Iris pigment epithelial cell (primary cell): ENCODE measurements at places on chromosomes 1 and 21.

GRCh38 chr1:64811131-64811530 is 66.3 kb downstream of the RAVER2 start:
- DNase-seq = no peak

- peak; percentile 54 for DNase-seq
Measured at GRCh38 chr1:242467556-242468145, 56.8 kb downstream of the PLD5 start.

DNA sequence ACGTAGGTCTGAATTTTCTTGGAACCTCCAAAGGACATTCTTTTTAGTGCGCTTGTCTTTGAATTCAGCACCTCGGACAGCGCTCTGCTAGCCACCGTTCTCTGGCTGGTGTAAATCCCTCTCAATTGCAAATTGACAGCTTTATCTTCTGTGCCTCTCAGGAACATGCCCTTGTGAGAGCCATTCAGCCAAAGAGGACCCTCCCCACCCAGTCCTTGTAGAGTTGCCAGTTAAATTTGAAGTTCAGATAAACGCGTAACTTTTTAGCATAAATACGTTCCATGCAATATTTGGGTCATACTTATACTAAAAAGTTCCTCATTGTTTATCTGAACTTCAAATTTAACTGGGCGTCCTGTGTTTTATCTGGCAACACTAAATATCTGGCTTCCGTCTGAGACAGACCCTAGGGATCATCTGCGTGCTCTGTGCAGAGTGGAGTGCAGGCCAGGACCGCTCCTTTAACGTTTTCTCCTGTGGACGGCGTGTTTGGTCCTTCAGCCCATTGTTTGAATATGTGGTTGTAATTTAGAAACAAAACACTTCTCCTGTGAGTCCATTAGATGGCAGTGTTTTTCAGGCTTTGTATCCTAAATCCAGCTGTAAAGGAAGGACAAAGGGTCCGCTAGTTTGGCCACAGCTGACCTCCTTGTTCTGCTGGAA is 7.0 kb downstream of the KCNAB2 start:
- DNase-seq = peak; percentile 68

DNA sequence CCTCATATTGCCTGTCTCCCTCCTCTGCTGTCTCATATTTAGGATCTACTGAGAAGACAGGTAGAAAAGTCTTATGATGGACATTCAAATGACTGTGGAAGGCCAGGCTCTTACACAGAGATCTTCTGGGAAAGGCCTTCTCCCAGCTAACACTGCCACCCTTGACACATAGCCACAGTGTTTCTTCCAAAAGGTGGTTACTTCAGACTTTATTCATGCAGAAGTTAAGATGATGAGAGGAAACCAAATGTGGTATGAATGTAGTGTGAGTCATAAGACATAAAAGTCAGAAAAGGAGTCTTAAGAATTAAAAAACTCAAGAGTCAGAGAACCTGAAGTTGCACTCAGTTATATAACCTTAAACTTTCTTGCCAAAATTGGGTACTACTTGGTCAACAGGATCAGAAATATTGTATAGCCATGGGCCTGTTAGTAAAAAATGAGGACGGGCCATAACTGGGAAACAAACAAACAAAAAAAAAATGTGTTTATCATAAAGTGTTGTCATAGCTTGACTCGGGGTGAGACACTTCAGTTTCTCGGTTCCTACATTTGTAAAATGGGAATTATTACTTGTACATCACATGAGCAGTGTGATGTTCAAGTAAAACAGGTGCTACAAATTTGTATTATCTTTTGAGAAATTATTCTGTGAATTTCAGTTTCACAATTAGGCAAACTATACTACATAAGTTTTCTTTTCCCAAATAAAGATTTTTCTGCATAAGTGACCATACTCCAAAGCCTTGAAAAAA is 1.2 kb upstream of the DENND1B start:
- peak; percentile 86 for DNase-seq

DNA sequence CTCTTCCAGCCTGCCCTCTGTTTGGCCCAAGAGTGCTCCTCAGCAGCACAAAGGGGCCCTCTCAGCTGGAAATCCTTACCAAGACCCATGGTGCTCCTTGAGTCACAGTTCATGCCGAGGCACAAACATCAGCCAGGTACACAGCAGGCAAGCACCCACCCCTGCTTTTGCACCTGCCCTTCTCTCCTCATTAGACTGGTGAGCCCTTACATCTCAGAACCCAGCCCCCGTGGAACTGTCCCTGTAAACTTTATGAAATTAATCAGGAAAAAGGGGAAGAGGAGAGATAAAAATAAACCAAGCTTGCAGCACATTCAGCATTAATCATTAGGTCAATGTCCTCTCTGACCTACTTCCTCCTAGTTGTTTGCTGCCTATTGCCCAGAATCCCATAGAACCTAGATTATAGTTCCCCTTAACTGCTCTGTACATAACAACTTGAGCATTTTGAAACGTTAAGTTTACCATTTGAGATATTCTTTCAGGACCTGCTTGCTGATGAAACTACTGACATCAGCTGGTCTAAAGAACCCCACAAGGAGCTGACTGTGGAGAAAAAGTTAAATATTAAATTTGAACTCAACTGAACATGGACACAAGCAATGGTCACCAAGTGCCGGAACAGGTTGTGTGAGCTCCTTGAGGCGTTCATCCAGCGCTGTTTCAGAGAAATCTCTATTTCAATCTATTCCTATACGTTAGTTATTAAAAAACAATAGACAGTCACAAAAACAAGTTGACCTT is 738.4 kb downstream of the MATN1 start:
- no peak for DNase-seq

DNA sequence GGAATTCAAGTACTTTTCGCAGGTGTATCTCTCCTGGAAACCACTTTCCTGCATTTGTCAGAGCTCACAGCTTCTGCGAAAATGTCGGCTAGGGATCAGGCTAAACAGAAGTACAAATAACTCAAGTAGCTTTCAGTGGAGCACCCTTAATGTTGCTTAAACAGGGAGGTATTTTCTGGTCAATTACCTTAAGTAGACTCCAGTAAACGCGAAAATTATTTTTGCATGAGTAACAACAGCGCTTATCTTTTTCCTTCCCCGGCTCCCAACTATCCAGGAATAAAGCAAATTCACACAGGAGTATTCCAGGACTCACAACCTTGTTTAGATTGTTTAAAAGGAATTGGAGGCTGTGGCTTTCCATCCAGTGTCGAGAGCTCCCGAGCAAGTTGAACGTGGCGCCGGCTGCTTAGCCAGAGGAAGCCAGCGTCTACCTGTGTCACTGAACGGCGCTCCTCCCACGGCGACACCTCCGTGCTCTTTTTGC is 7.3 kb upstream of the SIM2 start:
- no peak for DNase-seq

DNA sequence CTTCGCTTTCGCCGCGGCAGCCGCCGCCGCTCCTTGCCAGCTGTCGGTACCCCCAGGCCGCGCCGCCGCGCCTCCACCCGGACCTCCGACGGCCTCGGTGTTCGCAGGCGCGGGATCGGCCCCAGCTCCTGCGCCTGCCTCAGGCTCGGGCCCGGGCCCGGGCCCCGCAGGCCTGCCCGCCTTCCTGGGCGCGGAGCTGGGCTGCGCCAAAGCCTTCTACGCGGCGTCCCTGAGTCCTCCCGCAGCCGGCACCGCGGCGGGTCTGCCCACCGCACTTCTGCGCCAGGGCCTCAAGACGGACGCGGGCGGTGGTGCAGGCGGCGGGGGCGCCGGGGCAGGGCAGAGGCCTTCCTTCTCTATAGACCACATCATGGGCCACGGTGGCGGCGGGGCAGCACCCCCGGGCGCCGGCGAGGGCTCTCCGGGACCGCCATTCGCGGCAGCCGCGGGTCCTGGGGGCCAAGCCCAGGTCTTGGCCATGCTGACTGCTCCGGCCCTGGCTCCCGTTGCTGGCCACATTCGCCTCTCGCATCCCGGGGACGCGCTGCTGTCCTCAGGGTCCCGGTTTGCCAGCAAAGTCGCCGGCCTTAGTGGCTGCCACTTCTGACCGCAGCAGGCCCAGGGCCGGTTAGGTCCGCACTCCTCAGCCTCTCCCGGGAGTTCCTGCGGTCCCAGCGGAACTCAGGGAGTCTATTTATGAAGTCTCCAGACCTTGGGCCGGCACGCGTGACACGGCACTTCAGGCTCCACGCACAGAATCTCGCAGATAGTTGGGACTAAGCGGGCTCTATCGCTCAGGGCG is 1.4 kb downstream of the FOXD2 start:
- no peak for DNase-seq

- no peak for DNase-seq
Measured at GRCh38 chr1:29441916-29442668, 205.8 kb downstream of the PTPRU start.

DNA sequence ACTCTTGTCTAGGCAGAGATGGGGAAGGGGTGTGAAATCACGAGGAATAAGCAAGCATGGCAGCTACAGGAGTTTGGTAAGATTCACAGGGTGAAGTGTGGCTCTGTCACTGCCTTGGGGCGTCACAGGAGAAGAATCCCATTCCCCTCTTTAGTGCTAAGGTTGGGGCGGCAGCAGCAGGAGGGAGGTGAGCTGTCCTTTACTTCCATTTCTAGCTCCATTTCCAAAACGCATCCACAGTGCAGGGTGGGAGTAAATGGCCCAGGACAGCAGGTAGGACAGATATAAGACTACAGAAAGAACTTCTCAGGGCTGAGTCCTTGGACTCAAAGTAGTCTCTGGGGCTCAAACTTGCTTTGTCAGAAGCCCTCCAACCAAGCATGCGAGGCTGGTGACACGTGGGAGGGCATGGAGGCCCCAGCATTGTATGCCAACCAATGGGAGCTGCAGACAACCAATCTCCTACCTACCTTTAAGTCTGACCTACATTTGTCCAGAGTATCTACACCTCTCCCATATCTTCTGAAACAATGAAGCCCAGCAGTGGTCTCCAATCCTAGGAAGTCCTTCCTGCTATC is 8.5 kb downstream of the MEF2D start:
- no peak for DNase-seq

DNA sequence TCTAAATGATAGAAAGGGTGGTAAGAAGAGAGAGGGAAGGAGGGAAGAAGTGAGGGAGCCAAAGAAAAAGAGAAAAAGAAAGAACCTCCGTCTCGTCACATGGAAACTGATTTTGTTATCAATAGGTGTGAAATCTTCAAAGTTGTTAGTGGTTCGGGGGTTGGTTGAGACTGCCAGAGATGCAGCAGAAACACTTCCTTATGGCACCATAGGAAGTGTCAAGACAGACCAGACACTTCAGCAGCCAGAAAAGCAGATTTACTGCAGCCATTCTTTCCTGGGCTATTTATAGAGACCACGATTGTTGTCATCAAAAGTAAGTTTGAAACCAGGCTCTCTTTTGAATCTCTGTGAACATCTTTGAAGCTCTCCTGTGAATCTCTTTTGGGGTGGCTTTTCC is 150.5 kb downstream of the PLPPR5 start:
- no peak for DNase-seq

GRCh38 chr1:224061436-224061835 is 52.5 kb upstream of the FBXO28 start:
- DNase-seq = no peak

DNA sequence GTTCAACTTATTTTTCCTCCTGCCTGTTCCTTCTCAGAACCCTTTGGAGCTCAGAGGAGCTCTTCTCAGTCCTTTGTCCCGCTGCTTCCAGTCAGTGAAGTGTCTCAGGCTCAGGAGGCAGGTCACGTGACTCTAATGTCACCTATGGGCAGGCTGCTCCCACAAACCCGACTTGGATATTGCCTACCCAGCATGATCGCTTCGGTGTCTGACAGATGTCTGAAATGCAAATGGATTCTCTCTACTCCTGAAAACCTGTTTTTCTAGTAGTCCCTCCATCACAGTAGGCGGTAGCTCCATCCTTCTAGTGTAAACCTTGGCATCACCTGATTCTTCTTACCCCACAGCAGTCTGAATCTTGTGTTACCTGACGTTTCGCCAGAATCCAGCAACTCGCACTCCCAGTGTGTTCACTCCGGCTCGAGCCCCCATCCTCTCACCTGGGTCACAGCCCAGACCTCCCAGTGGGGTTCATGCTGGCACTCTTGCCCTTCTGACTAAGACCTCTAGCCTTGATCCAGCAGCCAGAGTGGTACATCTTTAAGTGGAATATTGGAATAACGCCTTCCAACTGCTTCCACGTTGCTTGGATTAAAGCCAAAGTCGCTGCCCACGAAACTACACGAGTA is 5.4 kb downstream of the PADI6 start:
- DNase-seq = no peak

GRCh38 chr1:16181887-16182719 is 26.2 kb upstream of the EPHA2 start:
- peak; percentile 96 for DNase-seq
